ENCODE measurements at places on chromosomes 5 and 9.

GRCh38 chr9:89659891-89660685, 55.3 kb downstream of the GADD45G start:
- DNase-seq: no peak

DNA sequence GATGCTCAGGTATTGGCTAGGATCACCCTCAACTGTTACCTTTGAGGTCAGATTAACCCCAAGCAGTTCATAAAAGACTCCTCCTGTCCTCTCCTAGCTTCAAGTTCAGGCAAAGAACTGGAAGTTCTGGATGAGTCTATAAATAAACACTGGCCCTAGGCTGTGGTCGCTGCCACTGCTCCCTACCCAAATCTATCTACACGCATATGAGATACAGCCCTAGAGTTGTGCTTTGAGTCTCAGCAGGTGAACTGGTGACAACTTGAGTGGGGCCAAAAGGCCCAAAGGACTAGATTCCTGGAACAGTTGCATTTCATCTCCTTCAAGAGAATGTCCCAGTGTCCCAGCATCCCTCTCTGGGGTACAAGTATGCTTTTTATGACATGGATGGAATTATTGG, 62.6 kb downstream of the SAXO1 start:
- no peak for DNase-seq

DNA sequence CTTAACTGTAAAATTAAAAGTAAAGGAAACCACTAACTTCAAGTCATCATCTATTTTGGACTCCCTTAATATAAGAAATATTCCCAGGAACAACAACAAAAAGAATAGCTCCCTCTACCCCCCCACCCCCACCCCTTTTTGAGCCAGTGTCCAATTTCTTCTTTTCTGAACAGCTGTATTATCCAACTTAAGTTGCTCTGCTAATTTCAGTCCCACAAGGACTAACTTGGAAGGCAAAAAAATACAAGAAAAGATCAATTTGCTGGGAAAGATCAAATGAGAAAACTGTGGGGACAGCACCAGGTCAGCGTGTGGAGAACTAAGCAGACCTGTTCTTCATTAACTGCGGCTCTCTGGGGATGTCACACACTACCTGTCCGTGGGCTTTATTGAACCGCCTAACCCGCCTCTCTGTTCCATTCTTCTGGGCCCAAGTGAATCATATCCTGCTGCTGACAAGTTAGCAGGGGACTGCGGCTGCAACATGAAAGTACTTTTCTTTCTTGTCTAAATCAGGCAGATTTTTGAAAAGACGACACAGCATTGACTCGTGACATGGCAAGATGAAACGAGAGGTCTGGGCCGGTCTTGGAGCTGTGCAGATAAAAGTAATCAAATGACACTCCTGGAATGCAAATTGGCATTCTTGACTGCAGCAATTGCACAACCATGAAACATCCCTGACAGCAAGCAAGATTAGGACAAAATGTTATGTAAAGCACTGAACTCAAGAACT, 2.7 kb downstream of the BNC2 start:
- DNase-seq: no peak

GRCh38 chr5:78569441-78569840, 79.1 kb downstream of the LHFPL2 start:
- DNase-seq: no peak

DNA sequence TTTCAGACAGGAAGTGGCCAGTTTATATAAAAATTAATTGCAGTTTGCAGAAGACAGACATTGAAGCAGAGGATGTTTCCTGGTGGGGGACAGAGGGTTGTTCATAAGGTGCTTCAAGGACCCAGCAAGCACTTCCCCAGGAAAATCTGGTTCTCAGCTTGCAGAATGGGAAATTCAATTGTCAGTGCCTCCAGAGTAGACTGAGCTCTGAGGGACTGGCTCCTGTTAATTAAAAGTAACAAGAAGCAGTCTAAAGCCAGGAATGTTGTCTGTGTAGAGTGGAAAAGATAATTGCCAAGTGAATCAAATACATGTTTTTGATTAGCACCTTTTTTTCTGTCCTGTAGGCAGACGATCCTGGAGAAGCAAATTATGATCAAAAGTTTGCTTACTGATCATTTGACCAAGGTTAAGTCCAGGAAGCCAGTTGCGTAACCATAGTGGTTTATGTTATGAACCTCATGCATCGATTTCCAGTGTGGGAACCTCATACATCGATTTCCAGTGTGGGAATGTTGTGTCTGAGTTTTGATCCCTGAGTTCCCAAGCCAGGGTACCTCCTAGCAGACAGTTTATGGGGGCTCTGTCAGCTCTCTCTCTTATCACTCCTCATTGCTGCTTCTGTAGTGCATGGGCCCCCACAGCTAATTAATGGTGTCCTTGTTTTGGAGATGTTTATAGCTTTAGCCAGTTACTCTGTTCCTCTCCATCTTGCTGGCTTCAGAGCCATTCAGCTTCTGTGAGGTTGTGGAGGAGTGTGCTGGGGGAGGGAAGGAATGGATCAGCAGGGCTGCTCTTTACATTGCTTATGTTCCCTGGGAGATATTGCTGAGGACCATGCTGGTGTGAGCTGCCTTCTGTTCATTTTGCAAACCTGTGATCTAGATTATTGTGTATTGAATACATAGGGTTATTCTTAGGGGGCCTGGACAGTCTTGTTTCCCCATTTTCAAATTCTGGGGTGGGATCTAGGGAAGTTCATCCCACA, 17.1 kb downstream of the MSANTD3 start:
- DNase-seq: no peak
